Neural crest cell (in vitro differentiated cells): ENCODE measurements at places on chromosomes 6 and 20. TPM values are rescaled to one million over a fixed set of nuclear protein-coding genes. Genes with fewer than 3 reads are reported as not detected.

Gene CD109
- 0.73 and 0.84 TPM in 2 replicates for total RNA-seq

Gene EEF1A2
- total RNA-seq = 4.5 and 4.6 TPM in 2 replicates

Gene HLA-DPB1
- total RNA-seq = 18.7 and 20.4 TPM in 2 replicates

Gene THBS2
- total RNA-seq = 0.39 and 1.3 TPM in 2 replicates

Gene LSM2
- total RNA-seq = 122 and 135 TPM in 2 replicates

Gene METTL24
- total RNA-seq = 3.6 and 4.7 TPM in 2 replicates

Gene SIGLEC1
- not detected in 2 replicates for total RNA-seq

Gene WFDC6
- not detected in 2 replicates for total RNA-seq

Gene JPH2
- 0.07 TPM in 1 of 2 replicates, not detected in the other for total RNA-seq

Gene RHAG
- not detected in 2 replicates for total RNA-seq

Gene RBPJL
- not detected in 2 replicates for total RNA-seq

Gene CLVS2
- 1.2 and 1.3 TPM in 2 replicates for total RNA-seq

Gene DAAM2
- 17.6 and 18.2 TPM in 2 replicates for total RNA-seq

Gene TCP11
- not detected in 2 replicates for total RNA-seq

Gene ZNF337
- total RNA-seq = 18.6 and 18.8 TPM in 2 replicates

Gene EPPIN
- total RNA-seq = not detected in 2 replicates

Gene PSMF1
- total RNA-seq = 107 and 114 TPM in 2 replicates

Gene ZNF165
- 0.91 and 0.98 TPM in 2 replicates for total RNA-seq

Gene TGM3
- total RNA-seq = 0.23 and 0.43 TPM in 2 replicates

Gene SNX3
- 71.0 and 75.6 TPM in 2 replicates for total RNA-seq

Gene RSPO4
- 0.23 TPM in 1 of 2 replicates, not detected in the other for total RNA-seq

Gene HAO1
- not detected in 2 replicates for total RNA-seq

Gene RPP40
- 9.3 and 9.7 TPM in 2 replicates for total RNA-seq

Gene RFX6
- total RNA-seq = not detected in 2 replicates

Gene HSPA1B
- 78.5 and 82.5 TPM in 2 replicates for total RNA-seq

Gene PLA2G7
- total RNA-seq = 0.26 and 0.27 TPM in 2 replicates

Gene GSTA4
- total RNA-seq = 69.1 and 70.7 TPM in 2 replicates

Gene NMBR
- total RNA-seq = 0.35 TPM in 1 of 2 replicates, not detected in the other

Gene KIFC1
- 123 and 124 TPM in 2 replicates for total RNA-seq

Gene PCSK2
- 1.7 and 2.1 TPM in 2 replicates for total RNA-seq

Gene SLC22A23
- 12.5 and 14.6 TPM in 2 replicates for total RNA-seq

Gene C6orf163
- total RNA-seq = 3.5 and 4.5 TPM in 2 replicates

Gene CRIP3
- 2.0 and 2.6 TPM in 2 replicates for total RNA-seq

Gene ESR1
- not detected in 2 replicates for total RNA-seq

Gene TREML1
- total RNA-seq = not detected in 2 replicates

Gene PPIL6
- total RNA-seq = 2.2 and 3.3 TPM in 2 replicates

Gene ZNF343
- 9.1 and 12.8 TPM in 2 replicates for total RNA-seq

Gene VWA7
- 2.0 and 2.7 TPM in 2 replicates for total RNA-seq
